ENCODE measurements at places on chromosomes 7 and 10.

GRCh38 chr7:8418629-8419245 is 14.7 kb upstream of the NXPH1 start:
- H3K27ac ChIP-seq: no peak overlapping the region
- H3K4me1 ChIP-seq: no peaks in the 10 kb centered on the region
- no peaks in the 10 kb centered on the region for H3K27me3 ChIP-seq
- H3K4me3 ChIP-seq: no peak overlapping the region

- no peak overlapping the region for H3K27ac ChIP-seq
- no peaks in the 10 kb centered on the region for H3K27me3 ChIP-seq
- H3K36me3 ChIP-seq: no peaks in the 10 kb centered on the region
- H3K4me3 ChIP-seq: no peak overlapping the region
These were observed 7.5 kb downstream of the MRPL43 start for GRCh38 chr10:100979791-100980272.

DNA sequence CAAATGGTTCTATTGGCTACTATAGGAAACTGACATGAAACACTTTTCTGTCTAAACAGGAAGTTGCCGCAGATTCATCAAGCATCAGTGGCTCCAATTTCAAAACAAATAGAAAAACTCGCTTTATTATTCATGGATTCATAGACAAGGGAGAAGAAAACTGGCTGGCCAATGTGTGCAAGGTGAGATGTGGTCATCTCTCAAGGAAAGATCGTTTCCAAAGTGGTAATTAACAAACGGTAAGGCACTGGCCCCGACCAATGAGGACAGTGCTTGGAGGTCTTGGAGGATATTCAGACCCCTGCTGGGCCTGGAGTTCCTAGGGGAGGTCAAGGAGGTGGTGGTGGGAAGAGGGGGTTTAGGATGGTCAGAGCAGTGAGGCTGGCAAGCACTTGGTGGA is 2.6 kb downstream of the PNLIP start:
- peak overlapping the region; percentile 73 for H3K27ac ChIP-seq
- no peaks in the 10 kb centered on the region for H3K27me3 ChIP-seq
- peak overlapping the region; percentile 34 for H3K4me3 ChIP-seq
- no peaks in the 10 kb centered on the region for H3K36me3 ChIP-seq

- H3K4me1 ChIP-seq: peaks cover 9% of the 10 kb centered on the region
- peaks cover 7% of the 10 kb centered on the region for H3K36me3 ChIP-seq
- H3K27me3 ChIP-seq: no peaks in the 10 kb centered on the region
- no peak overlapping the region for H3K27ac ChIP-seq
- H3K4me3 ChIP-seq: no peak overlapping the region
These were observed 3.9 kb downstream of the RBM17 start for GRCh38 chr10:6092731-6093130.

DNA sequence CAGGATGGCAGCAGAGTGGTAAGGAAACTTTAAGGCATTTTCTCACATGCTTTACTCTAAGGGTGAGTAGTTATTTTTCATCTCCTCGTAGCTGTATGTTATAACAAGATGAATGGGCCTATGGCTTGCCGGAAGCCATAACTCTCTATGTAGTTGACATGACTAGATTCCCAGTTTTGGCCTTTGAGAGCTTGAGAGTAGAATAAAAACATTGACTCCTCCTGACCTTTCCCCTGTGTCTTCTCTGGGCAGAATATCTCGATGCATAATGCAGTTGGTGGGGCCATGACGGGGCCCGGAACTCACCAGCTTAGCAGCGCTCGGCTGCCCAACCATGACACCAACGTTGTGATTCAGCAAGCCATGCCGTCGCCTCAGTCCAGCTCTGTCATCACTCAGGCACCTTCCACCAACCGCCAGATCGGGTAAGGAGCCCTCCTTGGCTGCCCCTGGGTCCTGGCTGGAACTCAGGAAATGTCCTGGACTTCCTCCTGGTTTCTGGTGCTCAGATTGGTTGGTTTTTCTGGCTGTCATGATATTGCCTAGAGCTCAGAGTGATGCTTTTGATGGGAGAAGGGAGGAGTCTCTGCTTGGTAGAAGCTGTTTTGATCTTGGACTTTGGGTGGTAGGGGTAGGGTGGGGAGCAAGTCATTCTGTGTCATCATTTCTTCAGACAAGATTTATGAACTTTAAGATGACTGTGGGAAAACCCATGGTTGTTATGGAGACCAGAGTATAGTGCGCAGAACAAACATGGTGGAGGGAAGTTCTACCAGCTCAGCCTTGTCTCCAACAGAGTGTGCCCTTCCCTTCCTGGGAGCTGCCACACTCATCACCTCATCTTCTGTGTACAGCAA is 158.0 kb downstream of the CREB5 start:
- H3K27ac ChIP-seq: no peak overlapping the region
- H3K4me3 ChIP-seq: no peak overlapping the region
- H3K36me3 ChIP-seq: no peaks in the 10 kb centered on the region
- no peak for DNase-seq

All from pancreas (tissue), 10 donors.